ENCODE measurements at places on chromosomes 3 and 15.

DNA sequence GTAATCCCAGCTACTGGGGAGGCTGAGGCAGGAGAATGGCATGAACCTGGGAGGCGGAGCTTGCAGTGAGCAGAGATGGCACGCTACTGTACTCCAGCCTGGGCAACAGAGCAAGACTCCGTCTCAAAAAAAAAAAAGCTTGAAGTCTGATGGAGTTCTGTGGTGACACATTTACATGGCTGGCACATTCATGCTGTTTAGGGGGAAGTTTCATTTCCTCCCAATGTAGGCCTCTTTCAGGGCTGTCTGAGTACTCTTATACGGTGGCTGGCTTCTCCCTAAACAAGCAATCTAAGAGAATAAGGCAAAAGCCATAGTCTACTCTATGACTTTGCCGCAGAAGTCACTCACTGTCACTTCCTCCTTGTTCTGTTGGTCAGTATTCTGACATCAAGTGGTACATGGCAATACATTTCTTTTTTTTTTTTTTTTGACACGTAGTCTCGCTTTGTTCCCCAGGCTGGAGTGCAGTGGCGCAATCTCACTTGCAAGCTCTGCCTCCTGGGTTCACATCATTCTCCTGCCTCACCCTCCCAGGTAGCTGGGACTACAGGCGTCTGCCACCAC is 41.2 kb downstream of the OIP5 start:
- no peak for DNase-seq

- no peak for DNase-seq
These were observed 163.1 kb downstream of the CHL1 start for GRCh38 chr3:359672-360071.

GRCh38 chr15:48671103-48672022 is 25.9 kb upstream of the FBN1 start:
- DNase-seq, result no peak

GRCh38 chr3:64922213-64922612 is 234.4 kb upstream of the ADAMTS9 start:
- DNase-seq, result no peak
